ENCODE measurements at places on chromosomes 3 and 15.

- no peak for DNase-seq
Measured at GRCh38 chr3:14082108-14082657, 42.5 kb downstream of the CHCHD4 start.

DNA sequence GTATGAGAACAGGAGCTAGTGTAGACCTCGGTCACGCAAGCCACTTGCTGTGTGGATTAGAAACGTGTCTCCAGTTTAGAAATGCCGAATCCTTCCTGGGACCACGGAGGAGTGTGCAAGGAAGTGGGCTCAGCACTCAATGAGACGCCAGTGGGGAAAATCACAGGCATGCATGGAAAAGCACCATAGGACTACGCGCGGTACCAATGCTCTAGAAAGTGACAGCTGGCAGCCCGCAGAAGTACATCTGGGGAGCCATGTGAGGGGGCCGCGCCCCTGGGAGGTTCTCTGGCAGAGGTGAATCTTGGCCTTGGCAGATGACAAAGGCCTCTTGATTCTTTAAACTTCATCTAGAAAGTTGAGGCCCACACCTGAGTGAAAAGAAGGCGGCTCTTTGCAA is 99.3 kb downstream of the LRRK1 start:
- no peak for DNase-seq

- DNase-seq: no peak
Measured at GRCh38 chr15:56056626-56057025, 63.2 kb upstream of the NEDD4 start.

GRCh38 chr3:127754411-127755304 is 67.7 kb downstream of the MGLL start:
- DNase-seq: peak; percentile 60

GRCh38 chr3:175512700-175513099 is 653.6 kb downstream of the NAALADL2 start:
- no peak for DNase-seq

DNA sequence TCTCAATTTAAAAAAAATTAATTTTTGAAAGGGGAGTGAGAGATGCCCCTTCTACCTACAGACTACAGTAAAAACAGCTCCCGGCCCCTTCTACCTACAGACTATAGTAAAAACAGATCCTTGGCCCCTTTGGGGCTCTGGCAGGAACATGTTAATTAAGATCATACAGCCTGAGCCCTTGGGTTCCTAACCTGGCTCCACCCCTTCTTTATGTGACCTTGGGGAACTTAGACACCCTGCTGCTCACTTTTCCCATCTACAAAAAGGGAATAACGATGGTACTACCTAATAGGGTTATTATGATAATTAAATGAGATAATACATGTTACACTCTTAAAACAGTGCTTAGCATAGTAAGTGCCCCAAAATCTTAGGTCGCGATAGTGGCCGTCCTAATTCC is 60.1 kb upstream of the SEC61A1 start:
- no peak for DNase-seq

- no peak for DNase-seq
Measured at GRCh38 chr15:96413657-96414056, 83.2 kb downstream of the NR2F2 start.

GRCh38 chr3:162077108-162077507 is 580.5 kb downstream of the OTOL1 start:
- no peak for DNase-seq

- DNase-seq: no peak
Measured at GRCh38 chr3:153513236-153513635, 351.2 kb downstream of the RAP2B start.

DNA sequence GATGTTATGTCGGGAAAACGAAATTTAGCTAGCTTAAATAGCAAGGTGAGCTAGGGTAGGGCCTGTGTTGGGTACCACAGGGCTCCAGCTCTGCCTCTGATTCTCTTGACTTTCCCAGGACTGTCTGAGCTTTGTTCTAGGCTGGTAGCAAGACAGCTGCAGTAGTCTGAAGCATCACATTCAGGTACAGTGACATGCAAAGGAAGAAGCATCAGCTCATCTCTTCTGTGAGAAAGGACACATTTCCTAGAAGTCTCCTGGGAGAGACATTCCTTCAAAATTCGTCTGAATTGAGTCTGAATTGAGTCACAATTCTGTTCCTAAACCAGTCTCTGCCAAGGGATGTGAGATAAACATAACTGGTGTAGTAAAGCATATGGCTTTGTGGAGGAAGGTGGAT is 8.5 kb upstream of the UBXN7 start:
- no peak for DNase-seq

DNA sequence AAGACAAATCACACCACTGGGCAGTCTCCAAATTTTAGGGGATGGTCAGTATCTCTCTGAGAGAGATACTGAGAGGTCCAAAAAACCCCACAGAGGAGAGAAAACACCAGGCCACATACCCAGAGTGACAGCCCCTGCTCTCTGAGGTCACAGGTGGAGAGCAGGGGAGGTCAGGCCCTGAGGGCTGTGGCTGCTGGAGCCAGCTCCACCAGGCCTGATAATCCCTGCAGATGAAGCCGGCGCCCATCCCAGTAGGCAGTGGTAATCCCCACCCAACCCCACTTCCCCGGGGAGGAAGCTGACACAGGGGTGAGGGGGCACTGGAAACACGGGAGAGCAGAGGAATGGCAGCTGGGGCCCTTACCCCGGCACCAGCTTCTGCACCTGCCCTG is 31.2 kb upstream of the SRP14 start:
- no peak for DNase-seq
